ENCODE measurements at places on chromosomes 6 and 20.

GRCh38 chr6:72769459-72770125 lies 147.7 kb downstream of the KCNQ5 start:
- DNase-seq = no peak

DNA sequence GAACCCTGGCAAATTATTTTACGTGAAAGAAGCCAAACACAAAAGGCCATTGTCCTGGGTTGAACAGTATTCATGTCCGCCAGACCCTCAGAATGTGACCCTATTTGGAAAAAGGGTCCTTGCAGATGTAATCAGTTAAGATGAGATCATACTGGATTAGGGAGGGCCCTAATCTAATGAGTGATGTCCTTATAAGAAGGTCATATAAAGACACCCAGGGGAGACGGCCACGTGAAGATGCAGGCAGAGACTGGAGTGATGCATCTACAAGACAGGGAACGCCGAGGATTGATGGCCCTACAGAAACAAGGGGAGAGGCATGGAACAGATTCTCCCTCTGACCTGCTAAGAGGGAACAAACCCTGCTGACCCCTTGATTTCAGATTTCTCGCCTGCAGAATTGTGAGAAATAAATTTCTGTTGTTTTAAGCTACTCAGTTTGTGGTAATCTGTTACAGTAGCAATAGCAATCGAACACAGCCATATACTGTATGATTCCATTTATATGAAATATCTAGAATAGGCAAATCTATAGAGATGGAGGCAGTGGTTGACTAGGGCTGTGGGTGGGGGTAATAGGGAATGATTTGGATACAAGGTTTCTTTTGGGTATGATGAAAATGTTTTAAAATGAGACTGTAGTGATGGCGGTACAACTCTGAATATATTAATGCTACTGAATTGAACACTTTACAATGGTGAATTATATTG lies 132.9 kb upstream of the NUP153 start:
- no peak for DNase-seq

DNA sequence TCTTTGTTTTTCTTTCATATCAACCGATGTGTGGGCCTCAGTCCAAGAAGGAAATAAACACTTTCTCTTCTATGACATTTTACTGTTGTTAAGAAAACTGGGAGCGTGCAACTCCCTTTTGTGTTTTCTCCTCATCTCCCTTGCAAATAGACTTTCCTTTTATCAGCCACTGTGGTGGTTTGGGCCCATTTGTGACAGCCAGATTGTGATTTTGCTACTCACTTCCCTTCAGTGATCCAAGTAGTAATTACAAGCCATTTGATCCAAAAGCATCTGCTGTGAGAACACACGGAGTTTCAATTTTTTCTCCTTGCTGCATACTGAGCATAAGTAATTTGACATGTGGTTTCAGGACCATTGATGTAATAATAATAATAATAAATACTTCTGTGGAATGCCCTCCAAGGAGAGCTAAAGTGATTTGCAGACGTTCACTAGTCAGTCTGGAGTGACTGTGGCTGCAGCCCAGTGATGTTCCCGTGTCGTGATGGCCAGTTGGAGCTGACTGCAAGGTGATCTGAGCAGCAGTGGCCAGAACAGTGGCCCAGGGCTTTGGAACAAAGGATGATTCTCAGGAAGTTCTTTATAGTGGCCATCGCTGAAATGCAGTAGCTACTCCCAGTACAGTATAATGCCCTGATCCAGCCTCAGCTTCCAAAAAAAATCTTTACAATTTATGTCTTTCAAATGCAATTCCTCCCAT lies 91.9 kb upstream of the CLDN20 start:
- no peak for DNase-seq

DNA sequence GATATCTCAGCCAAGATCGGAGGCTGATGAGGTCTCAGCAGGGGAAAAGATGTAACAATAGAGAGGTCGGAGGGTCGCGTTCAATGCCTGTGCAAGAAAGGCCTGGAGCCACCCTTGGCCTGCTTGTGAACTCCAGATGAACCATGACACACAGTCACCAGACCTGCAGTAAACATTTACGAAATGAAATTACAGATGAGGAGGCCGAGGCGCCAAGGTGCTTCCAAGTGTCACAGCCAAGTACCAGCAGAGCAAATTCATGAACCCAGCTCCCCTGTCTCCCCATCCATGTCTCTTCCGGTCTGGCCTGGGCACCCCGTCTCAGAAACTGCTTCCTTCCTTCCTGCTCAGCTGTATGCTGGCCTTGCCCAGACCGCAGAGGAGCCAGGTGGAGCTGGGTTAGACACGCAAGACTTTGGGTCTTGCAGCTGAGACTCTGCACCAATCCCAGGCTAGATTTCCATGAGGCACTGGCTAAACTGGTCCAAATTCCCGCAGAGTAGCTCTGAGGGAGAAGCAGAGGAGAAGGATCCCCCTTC lies 48.1 kb downstream of the CHMP4B start:
- no peak for DNase-seq

- no peak for DNase-seq
These were observed 15.1 kb upstream of the ZNF217 start for GRCh38 chr20:53608456-53609452.

DNA sequence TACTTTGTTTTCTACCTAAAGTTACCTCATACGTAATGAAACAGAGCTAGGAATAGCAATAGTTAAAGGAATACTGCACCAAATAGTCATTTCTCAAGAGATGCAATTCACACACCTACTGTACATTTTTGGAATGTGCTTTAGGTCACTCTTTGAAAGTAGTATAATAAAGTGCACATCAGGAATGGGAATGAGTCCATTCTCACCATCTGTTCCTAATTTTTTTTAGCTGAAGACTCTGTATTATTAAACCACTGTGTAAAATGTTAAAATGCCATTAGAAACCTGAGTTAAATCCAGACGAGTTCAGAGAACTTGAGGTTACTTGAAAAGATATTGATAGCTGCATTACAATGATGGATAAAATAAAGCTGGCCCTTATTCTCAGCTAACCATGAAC lies 51.9 kb upstream of the EPHA7 start:
- no peak for DNase-seq

GRCh38 chr20:43583982-43584432 lies 6.7 kb upstream of the IFT52 start:
- no peak for DNase-seq

DNA sequence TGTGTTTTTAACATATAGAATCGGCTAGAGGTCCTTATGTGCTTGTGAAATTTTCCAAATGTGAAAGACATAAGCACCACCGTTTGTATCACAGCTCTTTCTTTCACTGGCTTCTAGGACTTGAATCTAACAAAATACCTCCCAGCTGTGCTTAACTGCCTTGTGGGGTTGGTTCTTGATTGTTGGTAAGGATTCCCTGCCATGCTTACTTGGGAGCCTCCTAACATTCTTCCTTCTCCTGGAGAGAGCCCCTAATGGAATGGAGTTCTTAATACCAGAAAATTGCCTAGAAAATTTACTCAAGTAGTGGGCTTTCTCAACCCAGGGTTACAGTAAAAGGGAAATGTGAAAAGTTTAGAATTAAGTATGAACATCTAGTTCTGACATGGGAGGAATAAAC lies 121.2 kb downstream of the COL19A1 start:
- no peak for DNase-seq

DNA sequence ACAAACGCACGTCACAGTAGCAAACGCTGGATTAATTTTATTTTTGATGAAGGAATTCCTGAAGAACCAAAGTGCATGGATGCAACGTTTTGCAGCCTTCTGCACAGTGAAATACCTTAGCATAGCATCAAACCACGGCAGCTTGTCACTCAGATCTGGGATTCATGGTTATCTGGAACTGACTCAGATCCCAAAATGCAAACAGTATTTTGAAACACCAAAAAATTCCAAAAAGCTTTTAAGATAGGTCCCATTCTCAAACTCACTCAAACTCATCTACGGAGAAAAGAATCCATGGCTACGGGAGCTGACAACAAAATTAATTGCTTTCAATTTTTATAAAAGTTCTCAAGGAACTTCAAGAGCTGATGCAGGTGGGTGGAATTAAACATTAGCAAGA lies 116.2 kb upstream of the SALL4 start:
- DNase-seq = no peak

DNA sequence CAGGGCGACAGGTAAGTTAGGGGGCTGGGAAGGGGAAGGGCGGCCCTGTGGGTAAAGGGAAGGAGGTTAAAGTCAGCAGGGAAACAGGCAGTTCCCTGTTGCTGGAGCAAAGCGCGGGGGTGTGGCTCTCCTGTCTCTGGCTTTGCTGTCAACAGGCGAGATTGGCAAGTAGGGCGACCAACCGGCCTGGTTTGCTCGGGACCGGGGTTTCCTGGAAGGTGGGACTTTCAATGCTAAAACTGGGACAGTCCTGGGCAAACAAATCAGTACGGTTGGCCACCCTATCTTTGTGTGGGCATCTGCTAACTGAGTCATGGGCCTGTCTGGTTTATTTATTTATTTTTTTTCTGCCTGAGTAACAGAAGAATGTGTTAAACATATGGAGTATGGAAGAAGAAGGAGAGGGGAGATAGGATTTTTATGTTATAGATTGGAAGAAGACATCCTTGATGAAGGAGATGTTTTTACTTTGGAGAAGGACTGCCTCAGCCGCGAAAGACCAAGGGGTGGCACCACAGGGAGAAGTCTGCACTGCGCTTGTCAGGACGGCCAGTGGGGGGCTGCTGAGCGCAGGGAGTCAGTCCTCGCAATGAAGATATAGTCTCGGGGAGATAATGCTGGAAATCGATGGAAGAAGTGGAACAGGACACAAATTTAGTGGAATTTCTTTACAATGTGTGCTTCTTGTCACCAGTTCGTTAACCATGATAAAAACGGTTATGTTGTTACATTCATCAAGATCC lies 43.4 kb upstream of the ESR1 start:
- DNase-seq = peak; percentile 58

All from neural crest cell (in vitro differentiated cells).